ENCODE measurements at places on chromosomes 12 and 14.

GRCh38 chr12:44589697-44590096 lies 286.4 kb downstream of the NELL2 start:
- no peak for DNase-seq

- no peak for DNase-seq
Observed at GRCh38 chr12:24960222-24960855, 11.4 kb upstream of the BCAT1 start.

DNA sequence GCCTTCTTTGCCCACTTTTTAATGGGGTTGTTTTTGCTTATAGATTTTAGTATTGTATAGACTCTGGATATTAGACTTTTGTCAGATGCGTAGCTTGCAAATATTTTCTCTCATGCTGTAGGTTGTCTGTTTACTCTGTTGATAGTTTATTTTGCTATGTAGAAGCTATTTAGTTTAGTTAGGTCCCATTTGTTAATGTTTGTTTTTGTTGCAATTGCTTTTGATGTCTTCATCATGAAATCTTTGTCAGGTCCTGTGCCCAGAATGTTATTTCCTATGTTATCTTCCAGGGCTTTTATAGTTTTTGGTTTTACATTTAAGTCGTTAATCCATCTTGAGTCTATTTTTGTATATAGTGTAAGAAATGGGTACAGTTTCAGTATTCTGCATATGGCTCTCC lies 30.0 kb upstream of the LYZ start:
- no peak for DNase-seq

- DNase-seq = no peak
Observed at GRCh38 chr12:14883686-14884085, 2.0 kb downstream of the MGP start.

- DNase-seq = no peak
Observed at GRCh38 chr12:128810182-128811127, 13.3 kb downstream of the SLC15A4 start.

GRCh38 chr12:29869946-29870345 lies 86.2 kb upstream of the TMTC1 start:
- DNase-seq = no peak

DNA sequence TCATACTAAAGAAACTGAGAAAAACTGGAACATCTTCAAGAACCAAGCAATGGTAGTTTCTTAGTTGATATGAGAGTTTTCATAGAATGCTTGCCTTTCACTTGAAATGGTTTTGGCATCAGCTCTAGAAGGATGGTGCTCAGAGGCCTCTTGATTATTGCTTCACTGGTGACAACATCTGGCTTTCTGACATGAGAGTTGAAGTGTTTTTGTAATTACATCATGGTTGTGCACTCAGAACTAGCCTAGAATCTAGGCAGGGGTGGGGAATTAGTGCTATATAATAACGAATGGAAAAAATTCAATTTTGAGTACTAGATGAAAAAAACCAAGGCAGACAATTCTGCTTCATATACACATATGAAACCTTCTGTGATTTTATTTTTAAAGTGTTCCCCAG lies 172.8 kb upstream of the LMNTD1 start:
- DNase-seq = no peak

- DNase-seq = no peak
Observed at GRCh38 chr14:31096255-31096654, 70.1 kb upstream of the STRN3 start.

DNA sequence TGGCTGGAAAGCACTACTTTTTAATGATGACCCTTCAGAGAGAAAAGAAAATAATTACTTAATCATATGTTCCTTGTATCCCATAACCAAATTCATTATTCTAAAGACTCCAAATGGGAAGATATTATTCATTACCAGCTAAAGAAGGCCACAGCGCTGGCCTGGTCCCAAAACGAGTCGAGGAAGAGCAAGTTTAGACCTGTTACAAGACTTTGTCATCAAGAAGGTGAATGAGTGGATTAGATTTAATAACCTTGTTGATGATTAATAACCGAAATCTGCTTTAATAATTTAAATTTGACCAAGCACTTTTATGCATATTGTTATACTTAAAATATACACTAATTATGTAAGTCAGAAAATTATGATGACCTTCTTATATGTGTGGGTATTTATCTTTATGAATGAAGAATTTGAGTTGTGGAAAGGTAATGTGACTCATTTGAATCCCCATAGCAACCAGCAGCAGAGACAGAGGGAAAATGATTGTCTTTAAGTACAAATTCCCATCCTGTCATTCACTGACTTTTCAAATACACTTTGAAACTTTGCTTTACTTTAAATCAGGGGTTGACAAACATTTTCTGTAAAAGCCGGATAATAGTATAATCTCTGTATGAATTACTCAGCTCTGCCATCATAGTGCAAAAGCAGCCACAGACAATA lies 200.3 kb upstream of the NPAS3 start:
- DNase-seq = no peak

DNA sequence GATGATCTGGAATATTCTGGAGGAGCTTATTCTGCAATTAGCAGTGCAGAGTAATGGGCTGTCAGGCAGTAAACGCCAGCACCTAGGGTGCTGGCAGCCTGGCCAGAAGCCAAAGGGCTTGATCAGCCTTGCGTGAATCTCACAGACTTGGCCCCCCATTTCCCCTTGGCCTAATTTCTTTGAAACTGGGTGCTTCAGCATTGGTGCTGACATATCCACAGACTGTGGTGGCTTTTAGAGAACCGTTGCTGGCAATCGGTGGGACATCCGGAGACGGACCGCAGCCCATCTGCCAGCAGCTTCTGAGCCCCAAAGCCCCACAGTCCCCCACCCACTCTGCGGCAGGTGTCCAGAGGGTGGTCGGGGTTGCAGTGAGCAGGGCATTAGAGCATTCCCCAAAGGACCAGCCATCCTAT lies 157.1 kb downstream of the CALM1 start:
- no peak for DNase-seq

DNA sequence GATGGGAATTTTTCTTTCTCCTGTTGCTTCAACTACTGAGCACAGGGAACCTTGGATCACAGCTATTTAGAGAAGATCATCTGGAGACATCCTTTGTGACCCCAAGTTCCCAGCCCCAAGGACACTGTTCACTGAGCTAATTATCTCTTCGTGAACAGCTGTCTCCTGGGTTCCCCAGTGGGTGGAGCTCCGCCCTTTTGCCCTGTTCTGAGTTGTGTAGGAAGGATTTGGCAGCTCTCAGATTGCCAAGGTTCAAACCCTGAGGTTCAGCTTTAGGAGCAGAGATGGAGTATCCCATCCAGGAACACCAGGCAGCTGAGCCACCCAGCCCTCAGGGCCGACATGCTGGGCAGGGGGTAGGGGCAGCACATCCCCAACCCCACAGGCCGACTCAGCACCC lies 32.0 kb downstream of the NGB start:
- DNase-seq = no peak

- DNase-seq = no peak
Observed at GRCh38 chr12:71465796-71466195, 26.2 kb downstream of the LGR5 start.

- DNase-seq = no peak
Observed at GRCh38 chr14:66944872-66945271, 244.4 kb upstream of the GARIN2 start.

GRCh38 chr12:25307818-25308217 lies 57.1 kb upstream of the KRAS start:
- DNase-seq = no peak

DNA sequence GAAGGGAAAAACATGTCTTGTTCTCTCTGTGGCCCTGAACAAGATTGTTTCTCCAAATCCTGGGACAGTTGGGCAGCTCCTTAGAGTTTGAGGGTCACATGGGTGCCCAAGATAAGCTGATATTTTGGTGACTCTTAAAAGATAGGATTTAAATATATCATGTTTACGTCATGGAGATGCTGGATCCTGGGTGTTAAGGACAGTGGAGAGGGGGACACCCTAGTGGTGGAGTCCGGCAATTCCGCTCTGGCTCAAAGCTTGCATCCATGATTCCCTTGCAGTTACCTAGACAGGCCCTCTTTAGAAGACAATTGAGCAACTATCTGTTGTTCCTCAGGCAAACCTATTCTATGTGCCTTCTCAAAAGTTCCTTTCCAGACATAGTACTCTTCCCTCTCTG lies 101.8 kb downstream of the CMKLR1 start:
- DNase-seq = no peak

- peak; percentile 54 for DNase-seq
Observed at GRCh38 chr14:103920981-103921854, 7.0 kb upstream of the TDRD9 start.

GRCh38 chr12:60494244-60494643 lies 898.4 kb downstream of the SLC16A7 start:
- no peak for DNase-seq

- no peak for DNase-seq
Observed at GRCh38 chr12:52608161-52608560, 6.9 kb upstream of the KRT72 start.

DNA sequence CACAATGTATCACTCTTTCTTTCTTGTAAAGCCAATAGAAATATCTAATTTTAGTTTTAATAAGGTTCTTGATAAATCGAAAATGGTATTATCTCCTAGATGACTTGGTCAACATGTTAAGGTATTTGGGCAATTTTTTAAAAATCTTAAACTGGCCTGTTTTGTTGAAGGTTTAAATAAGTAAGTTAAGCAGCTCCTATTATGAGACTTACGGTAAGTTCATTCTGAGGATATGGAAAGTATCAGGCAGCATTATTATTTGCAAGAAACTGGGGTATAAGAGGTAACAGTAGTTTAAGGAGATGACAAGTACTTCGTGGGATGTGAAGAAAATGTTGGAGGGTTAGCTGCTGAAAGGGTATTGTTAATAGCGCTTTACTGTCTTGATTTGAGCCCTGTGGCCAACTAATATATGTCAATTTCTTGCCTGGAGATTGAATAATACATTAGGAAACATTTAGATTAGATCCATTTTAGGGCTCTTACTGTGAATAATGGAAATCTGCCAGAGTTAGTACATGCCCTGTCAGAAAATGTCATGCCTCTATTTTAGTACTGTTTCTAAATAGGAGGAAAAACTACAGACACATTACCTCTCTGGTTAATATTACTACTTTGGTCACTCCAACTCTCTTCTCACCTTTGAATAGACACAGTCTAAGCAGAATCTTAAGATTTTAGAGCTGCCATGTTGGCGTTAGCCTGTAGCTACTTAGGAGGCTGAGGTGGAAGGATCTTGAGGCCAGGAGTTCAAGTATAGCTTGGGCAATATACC lies 5.0 kb downstream of the STRAP start:
- DNase-seq = no peak

GRCh38 chr14:55071870-55072640 lies 20.6 kb downstream of the MAPK1IP1L start:
- DNase-seq = peak; percentile 10

- no peak for DNase-seq
Observed at GRCh38 chr12:42903736-42904135, 314.2 kb upstream of the PRICKLE1 start.

GRCh38 chr12:21989819-21990412 lies 48.7 kb upstream of the ABCC9 start:
- DNase-seq = no peak

GRCh38 chr12:84643993-84644392 lies 268.6 kb downstream of the SLC6A15 start:
- no peak for DNase-seq

GRCh38 chr12:109883461-109883860 lies 3.1 kb upstream of the GLTP start:
- DNase-seq = no peak

DNA sequence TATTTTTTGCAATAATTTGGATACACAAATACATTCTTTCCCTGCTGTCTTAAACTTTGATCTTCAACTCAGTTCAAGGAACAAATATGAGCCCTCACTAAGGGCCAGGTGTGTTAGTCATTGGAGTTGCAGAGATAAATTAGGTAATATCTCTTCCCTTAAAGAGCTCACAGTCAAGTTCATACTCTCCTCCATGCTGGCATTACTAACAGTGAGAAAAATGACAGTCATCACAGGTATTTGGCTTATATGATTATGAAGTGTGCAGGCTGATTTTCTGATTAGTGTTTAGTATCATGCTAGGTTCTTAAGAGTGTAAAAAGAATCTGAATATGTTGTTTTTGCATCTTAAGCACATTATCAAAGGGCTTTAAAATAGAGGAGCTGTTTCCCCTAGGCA lies 594.7 kb downstream of the CCER1 start:
- DNase-seq = no peak

DNA sequence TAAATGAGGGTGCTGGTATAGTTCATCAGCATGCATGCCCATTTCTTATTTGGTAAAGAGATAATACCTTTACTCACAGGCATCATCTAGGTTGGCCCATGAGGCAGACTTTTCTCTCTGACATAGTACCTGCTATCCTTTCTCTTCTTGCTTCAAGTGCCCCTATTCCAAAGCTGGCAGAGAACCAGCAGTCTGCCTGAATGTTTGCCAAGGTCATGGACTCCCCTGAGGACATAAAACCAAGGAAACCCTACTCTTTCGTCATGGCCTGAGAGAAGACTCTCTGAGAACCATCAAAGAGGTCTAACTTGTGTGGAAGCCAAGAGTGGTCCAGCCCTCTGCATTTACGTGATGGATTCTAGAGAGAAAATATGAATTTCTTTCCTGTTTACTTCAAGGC lies 11.9 kb downstream of the PPP1R36 start:
- DNase-seq = no peak

- no peak for DNase-seq
Observed at GRCh38 chr12:93148412-93148811, 219.3 kb upstream of the EEA1 start.

GRCh38 chr12:22276867-22277266 lies 57.6 kb downstream of the ST8SIA1 start:
- DNase-seq = no peak

DNA sequence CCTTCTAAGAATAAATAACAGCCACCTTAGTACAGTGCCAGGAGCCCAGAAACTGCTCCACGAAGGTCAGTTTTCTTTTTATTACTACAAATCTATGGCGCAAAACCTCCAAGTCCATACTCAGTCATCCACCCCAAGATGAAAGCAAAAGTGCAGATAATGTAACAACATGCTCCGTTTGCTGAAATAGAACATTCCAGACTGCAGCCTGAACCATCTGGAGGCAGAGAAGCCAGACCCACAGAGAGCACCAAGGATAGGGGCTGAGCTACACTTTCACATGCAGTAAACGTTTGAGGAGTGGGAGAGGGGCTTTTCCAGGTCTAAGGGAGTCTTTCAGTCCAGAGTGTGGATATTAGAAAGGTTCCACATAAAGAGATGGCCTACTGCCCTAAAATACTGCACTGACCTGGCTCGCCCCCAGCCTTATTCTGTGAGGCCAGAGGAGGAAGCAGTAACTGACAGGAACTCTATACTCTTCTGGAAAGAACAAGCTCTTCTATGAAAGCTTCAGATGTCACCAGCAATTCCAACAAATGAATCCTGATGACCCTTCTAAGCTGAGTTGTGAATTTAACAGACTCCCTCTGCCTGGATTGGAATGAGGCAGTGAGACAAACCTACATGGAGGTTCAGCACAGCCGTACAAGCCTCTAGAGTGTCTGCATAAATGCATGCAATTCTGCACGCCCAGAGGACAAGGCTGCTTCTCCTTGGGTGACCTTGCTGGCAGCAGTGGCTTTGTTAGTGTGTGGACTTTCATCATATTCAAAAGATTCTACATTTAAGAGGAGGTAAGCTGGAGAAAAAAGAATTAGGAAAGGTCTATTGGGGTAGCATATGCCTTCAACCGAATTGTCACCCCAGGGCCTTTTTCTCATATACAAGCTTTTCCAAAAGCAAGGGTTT lies 153.9 kb upstream of the EGLN3 start:
- no peak for DNase-seq

GRCh38 chr14:68365228-68365627 lies 427.6 kb downstream of the ZFP36L1 start:
- DNase-seq = no peak

Data from GOT3 (cell line).